M059J (cell line): ENCODE measurements at places on chromosomes 2 and 18. TPM values are rescaled to one million over a fixed set of nuclear protein-coding genes. Genes with fewer than 3 reads are reported as not detected.

The DNAJC5G gene
- total RNA-seq = not detected in 2 replicates

The TUBA4B gene
- total RNA-seq = not detected in 2 replicates

The ZBTB7C gene
- not detected in 2 replicates for total RNA-seq

The GCKR gene
- total RNA-seq = not detected in 2 replicates

The IFIH1 gene
- total RNA-seq = 70.9 and 90.2 TPM in 2 replicates

The MTX2 gene
- total RNA-seq = 29.8 and 36.0 TPM in 2 replicates

The NYAP2 gene
- total RNA-seq = 1.5 and 2.3 TPM in 2 replicates

The CYP26B1 gene
- 4.2 and 6.8 TPM in 2 replicates for total RNA-seq

The ANKAR gene
- total RNA-seq = 2.2 and 3.5 TPM in 2 replicates

The POTEI gene
- 0.02 TPM in 1 of 2 replicates, not detected in the other for total RNA-seq

The FARSB gene
- 27.4 and 32.3 TPM in 2 replicates for total RNA-seq

The ASAP2 gene
- total RNA-seq = 14.9 and 17.2 TPM in 2 replicates

The MSH2 gene
- 44.6 and 60.6 TPM in 2 replicates for total RNA-seq

The GPAT2 gene
- total RNA-seq = not detected in 2 replicates

The MYL1 gene
- not detected in 2 replicates for total RNA-seq

The EML6 gene
- 1.6 and 1.7 TPM in 2 replicates for total RNA-seq

The NEB gene
- not detected in 2 replicates for total RNA-seq

The SPHKAP gene
- total RNA-seq = not detected in 2 replicates

The MOCOS gene
- total RNA-seq = 3.2 and 10.2 TPM in 2 replicates

The NR4A2 gene
- 0.20 TPM in 1 of 2 replicates, not detected in the other for total RNA-seq

The CD8B2 gene
- total RNA-seq = 0.10 TPM in 1 of 2 replicates, not detected in the other

The SCYGR3 gene
- not detected in 2 replicates for total RNA-seq

The AKAIN1 gene
- not detected in 2 replicates for total RNA-seq

The GYPC gene
- total RNA-seq = 4.1 and 7.4 TPM in 2 replicates

The SERPINB10 gene
- total RNA-seq = not detected in 2 replicates

The SERPINB13 gene
- not detected in 2 replicates for total RNA-seq

The EPHA4 gene
- 5.7 and 18.0 TPM in 2 replicates for total RNA-seq

The PAX8 gene
- total RNA-seq = 5.2 and 6.1 TPM in 2 replicates

The SKA1 gene
- 37.5 and 51.7 TPM in 2 replicates for total RNA-seq

The PMAIP1 gene
- total RNA-seq = 37.9 and 87.1 TPM in 2 replicates

The ACVR1 gene
- 6.4 and 19.2 TPM in 2 replicates for total RNA-seq

The CBLN2 gene
- not detected in 2 replicates for total RNA-seq

The SULT1C4 gene
- total RNA-seq = not detected in 2 replicates

The HOXD13 gene
- total RNA-seq = 2.1 and 3.6 TPM in 2 replicates

The HOXD1 gene
- not detected in 2 replicates for total RNA-seq

The DNAH6 gene
- 0.02 TPM in 1 of 2 replicates, not detected in the other for total RNA-seq

The FLACC1 gene
- total RNA-seq = 0.27 TPM in 1 of 2 replicates, not detected in the other

The TDRD15 gene
- total RNA-seq = not detected in 2 replicates

The SLC19A3 gene
- total RNA-seq = not detected in 2 replicates

The RBM43 gene
- total RNA-seq = 1.3 and 3.2 TPM in 2 replicates

The REG1B gene
- not detected in 2 replicates for total RNA-seq

The IL37 gene
- total RNA-seq = 0.30 TPM in 1 of 2 replicates, not detected in the other

The EFR3B gene
- total RNA-seq = 0.02 and 0.42 TPM in 2 replicates
